Activated CD4-positive, alpha-beta T cell treated with anti-CD3 and anti-CD28 coated beads, Interleukin-2, amount 50 U/mL, for 48 hours (primary cell): ENCODE measurements at places on chromosomes 1 and 21.

DNA sequence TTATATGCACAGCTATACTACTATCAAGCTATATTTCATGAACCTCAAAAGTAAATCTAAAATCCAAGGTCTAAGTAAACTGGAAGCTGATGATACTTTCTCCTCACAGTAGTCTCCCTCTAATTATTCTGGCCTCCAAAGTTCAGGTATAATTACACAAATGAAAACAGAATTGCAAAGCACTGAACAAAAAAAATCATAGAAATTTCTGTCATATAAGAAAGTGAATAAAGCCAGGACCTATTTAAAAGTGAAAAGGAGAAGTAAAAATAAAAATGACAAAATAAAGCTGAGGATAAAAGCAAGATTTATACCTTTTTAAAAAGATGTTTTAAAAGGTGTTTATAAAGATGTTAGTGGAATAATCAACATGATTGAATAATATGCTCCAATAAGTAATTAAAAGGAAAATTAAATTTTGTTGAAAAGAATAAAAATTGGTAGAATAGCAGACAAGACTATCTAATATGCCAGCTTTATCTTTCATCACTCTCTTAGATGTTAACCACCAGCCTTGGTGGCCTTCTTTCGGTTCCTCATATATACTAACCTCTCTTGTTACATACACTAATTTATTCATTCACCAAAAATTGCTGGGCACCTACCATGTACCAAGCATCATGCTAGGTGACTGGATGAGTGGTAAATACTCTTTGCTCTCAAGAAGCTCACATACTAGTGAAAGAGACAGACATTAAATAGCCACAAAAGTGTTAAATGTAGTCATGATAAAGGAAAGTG lies 25.1 kb downstream of the SHCBP1L start:
- DNase-seq = no peak

DNA sequence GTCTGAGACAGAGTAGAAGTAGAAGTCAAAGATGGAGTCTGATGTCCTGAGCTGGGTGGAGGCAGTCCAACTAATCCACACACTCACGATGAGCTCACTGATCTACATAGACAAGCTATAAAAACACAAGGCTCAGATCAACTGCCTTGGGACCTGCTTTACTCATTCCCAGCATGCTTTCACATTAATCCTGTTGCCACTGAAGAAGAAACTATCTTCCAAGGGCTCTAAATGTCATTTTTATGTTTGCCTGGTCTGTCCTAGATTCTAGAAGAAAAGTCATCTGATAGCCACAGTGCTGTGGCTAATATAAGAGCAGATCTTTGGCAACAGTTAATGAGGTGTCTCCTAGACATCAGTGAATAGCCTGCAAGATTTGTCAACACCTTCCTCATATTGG lies 522.7 kb downstream of the NUF2 start:
- no peak for DNase-seq

GRCh38 chr1:89831462-89832120 lies 10.8 kb downstream of the LRRC8D start:
- DNase-seq = no peak

GRCh38 chr1:86069757-86070145 lies 86.8 kb downstream of the COL24A1 start:
- DNase-seq = no peak
